ENCODE measurements at places on chromosomes 7 and 10.

GRCh38 chr10:10727812-10728211 lies 289.9 kb upstream of the CELF2 start:
- DNase-seq, result no peak

DNA sequence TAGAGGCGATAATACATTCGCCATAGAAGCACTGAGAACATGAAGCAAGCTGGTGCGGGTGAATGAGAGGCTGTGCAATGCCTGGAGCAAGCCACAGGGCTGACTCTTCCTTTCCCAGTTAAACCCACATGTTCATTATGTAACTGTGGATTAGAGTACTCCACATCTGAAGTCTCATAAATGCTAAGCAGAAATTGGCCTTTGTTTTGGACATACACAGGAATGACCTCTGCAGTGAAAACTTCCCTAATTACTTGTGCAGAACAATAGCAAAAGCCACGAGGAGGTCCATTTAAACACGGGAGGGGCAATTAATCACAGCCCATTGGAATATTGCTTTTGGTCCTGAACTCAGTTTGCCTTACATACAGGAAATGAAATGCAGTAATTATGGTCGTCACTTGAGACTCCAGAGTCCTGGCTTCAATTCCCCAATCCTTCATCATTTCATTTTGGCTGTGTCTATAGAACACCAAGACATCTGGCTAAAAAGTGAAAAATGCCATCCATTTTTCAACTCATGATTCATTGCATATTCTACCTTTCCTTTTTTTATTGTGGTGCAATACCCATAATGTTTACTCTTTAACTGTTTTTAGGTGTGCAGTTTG lies 78.7 kb upstream of the CXCL12 start:
- peak; percentile 72 for DNase-seq

- DNase-seq, result no peak
Observed at GRCh38 chr10:88508796-88509195, 74.3 kb downstream of the RNLS start.

- DNase-seq, result no peak
Observed at GRCh38 chr7:101586906-101587677, 42.0 kb downstream of the MYL10 start.

DNA sequence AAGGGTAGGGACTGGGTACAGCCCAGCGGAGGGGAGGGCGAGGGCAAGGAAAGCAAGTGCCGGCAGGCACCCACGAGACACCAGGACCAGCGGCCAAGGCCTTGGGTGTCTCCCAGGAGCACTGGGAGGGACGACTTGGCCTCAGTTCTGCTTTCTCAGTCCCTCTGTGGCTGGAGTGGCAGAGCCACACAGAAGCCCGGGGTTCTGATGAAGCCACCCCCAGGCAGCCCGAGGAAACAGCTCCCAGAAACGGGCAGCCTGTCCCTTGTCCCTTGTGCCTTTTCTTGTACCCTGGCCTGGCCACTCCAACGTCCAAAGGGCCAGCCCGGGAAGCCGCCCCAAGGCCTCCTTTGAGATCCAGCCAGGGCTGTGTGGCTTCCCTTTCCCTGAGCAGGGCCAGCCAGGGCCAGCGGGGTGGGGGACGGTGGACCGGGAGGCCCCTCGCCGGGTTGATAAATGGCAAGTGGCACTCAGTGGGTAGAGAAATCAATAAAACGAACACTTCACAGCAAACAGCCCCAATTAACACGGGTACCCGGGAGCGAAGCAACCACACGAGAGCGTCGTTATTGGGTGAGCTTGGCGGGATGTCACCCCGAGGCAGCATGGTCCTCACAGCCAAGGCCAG lies 69.8 kb upstream of the GNA12 start:
- DNase-seq, result no peak

GRCh38 chr7:72504061-72504706 lies 92.0 kb upstream of the CALN1 start:
- no peak for DNase-seq

- DNase-seq, result no peak
Observed at GRCh38 chr7:135862586-135863340, 114.2 kb upstream of the FAM180A start.

DNA sequence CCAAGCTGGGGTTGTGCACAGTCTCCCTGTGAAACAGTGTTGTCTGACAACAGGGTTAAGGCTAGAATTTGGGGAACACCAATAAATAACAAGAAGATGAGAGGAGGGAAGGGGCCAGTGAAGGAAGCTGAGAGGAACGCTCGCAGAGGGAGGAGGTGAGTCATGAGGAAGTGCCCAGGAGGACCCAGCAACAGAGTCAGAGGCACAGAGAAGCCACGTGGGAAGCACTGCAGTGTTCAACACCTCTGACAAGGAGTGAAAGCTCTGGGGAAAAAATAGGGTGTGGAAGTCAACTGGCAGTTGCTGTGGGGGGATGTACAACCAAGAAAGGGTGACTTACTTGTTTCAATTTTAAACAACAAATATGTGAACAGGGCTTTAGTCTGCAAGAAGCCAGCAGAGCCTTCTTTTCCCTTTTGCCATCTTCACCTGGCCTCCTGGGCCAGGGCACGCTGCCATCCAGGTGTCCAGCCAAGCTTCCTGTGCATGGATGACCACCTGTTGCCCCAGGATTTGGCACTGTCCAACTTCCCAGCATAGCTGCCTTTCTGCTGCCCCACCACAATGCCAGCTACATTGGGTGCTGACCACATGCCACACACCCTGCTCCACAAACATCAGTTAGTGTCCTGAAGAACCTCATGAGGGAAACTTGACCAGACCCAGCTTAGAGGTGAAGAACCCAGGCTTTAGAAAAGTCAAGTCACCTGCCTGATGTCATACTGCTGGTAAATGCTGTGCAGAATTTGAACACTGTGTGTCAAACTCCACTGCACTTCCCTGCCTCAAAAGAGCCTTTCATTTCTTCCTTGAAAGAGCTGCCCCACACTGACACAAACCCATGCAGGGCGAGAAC lies 69.6 kb downstream of the ATXN7L1 start:
- DNase-seq, result no peak

DNA sequence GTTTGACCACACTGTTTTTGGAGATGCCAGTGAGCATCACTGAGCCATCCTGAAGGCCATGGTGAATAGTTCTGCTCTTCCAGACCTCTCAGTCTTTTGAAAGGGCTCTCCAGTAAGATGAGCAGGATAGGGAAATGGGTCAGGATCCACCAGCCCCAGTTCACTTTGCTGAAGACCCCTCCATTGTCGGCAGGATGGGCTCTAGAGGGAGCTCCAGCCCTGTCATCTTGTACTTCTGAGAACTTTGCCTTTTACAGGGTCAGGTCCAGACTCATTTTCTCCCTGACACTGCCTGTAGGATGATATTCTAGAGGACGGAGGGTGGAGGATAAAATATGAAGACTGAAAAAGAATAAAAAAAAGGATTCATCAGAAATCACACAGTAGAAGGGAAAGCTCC lies 13.1 kb downstream of the LHFPL3 start:
- no peak for DNase-seq

DNA sequence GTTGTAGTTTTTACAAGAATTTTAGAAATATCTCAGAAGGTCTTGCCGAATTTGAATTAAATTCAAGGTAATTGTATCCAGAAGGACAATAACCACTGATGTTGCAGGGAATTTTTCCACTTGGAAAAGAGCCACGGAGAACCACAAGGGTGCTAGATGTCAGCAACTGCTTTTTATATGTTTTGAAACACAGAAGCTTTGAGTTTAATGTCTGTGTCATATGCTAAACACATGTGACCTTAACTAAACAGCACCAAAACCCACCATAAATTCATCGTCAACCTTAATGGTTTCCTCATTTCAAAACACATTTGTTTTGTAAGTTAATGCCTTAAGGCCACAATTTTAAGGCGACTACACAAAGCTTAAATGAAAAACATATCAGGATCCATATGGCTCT lies 106.9 kb downstream of the COL28A1 start:
- peak; percentile 77 for DNase-seq

- DNase-seq, result no peak
Observed at GRCh38 chr7:88399036-88399435, 92.3 kb upstream of the STEAP4 start.

GRCh38 chr10:4196771-4197390 lies 411.9 kb upstream of the KLF6 start:
- no peak for DNase-seq

GRCh38 chr7:134946260-134946659 lies 40.0 kb upstream of the AGBL3 start:
- DNase-seq, result peak; percentile 32

- DNase-seq, result no peak
Observed at GRCh38 chr10:68139448-68140272, 30.4 kb downstream of the MYPN start.

DNA sequence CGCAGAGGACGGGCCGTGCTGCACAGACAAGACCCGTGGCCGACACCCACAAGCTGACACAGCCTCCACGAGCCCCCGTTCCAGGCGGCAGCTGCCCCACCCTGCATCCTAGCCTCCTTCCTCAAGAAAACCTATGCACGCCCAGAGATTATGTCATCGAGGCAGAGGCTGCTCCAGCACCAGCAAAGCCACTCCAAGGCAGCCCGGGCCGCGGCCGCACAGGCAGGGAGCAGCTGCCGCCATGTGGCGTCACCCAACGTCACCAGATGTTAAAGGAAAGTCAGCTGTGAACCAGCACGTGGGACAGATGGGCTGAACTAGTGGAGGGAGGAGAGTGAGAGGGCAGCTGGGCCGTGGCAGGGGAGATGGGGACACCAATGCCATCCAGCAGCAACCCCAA lies 59.8 kb downstream of the STK32C start:
- no peak for DNase-seq
